ENCODE measurements at places on chromosomes 2 and 18.
A peak's percentile ranks its signal among the peaks of the same experiment; 100 is the strongest.

DNA sequence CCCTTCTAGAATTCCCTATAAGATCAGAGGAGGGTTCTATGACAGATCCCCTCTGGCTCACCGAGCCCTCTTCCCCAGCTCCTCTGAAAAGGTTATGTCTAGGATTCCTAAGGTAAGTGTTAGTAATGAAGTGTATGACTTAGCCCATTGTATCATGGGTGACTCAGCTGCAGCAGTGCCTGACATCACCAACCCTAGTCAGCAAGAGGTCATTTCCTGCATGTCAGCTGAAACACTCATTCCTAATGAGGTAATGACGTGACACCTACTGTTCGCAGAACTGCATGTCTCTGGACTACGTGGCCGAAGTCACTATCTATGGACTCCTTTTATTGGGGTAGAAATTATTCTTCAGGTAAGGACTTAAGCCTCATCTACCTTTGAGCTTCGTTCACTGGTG lies 196.1 kb upstream of the MYT1L start:
- no peak for DNase-seq

GRCh38 chr2:235553696-235554100 lies 59.9 kb downstream of the AGAP1 start:
- no peak for DNase-seq

- DNase-seq = no peak
Observed at GRCh38 chr2:229543176-229543873, 171.0 kb downstream of the DNER start.

DNA sequence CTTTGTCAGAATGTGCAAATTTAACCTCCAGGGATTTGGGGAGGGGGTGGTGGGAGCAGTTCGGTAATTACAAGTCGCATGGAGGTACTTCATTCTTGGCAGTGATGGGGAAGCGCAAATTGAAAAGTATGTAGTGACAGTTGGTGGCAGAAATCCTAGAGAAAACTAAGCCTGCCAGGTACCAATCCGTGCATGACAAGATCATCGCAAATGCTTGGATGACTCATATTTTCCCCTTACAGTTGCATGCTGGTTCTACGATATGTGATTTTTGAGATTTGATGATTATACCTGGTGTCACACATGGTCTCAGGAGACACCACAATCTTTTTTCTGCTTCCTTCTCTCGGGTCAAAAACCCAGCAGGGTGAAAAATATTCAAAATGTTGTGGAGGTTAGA lies 479.7 kb upstream of the ID2 start:
- DNase-seq = no peak

DNA sequence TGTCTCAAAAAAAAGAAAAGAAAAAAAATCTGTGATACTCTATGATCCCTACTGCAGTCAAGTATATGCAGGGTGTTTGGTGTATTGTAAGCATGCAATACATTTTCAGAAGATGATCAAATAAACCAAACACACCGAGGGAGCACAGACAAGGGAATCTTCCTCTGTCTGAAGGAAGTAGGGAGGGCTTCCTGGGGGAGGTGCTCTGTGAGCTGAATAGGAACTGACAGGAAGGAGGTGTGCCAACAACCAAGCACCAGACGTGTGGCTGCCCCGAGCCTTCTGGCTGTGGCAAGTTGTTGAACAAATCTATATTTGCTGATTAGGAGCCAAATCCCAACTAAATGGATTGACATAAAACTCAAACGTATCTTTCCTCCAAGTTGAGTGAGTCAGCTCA lies 14.6 kb downstream of the THNSL2 start:
- DNase-seq = no peak

DNA sequence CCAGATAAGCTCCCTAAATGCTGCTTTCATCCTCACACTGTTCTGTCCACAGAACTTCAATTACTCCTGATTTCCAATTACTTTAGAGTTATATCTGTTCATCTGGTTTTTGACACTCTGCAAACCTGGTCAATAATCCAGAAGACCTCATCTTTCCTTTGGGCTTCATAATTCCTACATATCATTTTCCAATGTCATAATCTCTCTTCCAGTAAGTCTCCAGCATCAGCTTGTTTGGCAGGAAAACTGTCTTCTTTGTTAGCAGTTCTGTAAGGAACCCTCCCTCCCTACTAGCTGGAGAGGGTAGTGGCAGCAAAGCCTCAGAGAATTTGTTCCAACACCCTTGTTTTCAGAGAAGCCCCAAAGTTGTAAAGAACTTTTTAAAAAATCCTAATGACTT lies 11.9 kb upstream of the SLC14A1 start:
- DNase-seq = no peak

- DNase-seq = no peak
Observed at GRCh38 chr2:5372141-5372540, 320.0 kb upstream of the SOX11 start.

GRCh38 chr2:1032030-1032429 lies 81.4 kb downstream of the SNTG2 start:
- no peak for DNase-seq

GRCh38 chr2:50957896-50958295 lies 74.0 kb downstream of the NRXN1 start:
- DNase-seq = peak; percentile 77

DNA sequence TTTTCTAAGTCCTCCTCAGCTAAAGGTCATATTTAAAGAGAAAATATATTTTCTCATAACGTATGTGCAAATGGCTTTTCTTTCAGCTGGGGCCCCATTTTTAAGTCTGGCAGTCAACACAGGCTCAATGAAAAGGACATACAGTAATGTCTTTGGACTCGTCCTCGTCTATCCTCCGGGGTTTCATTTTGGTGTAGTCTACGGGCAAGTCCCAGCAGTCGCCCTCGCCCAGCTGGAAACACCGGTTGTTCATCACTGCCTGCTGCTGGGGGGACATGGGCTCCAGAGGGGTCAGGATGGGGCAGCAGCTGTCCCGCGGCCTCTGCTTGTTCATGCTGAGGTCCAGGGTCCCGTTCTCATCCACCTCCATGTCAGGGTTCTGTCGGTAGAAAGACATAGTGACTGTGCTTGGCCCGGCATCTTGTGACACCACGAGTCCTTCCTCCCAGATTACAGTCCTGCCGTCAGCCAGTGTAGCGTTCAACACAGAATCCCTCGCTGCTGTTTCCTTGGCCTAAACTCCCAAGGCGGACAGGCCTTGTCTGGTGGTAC lies 144.9 kb upstream of the PXDN start:
- no peak for DNase-seq

DNA sequence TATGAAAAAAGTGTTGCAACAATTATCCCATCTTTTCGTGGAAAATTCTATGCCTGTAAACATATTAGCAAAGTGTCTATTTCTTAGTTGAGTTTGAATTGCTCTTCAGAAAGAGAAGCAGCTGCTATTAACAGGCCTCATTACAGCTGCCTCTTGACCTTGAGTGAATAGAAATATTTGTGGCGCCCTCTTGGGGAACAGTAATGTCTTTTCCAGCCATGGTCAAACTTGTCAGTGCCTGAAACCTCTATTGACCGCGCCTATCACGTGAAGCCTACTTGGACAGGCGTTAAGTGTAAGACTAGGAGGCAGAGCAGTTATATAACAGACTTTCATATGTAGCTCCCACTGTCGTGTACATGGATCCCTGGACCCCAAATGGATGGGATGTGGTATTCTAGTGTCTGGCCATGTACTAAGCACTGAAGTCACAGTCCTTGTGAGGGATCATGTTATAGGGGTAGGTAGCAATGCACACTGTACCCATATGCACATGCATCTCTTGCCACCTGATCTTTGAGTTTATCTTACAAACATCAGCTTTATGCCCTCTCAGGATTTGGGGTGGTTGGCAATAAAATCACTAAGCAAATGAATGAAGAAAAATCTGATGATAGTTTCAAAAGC lies 245.0 kb downstream of the PTGR3 start:
- DNase-seq = peak; percentile 48

- no peak for DNase-seq
Observed at GRCh38 chr18:71371951-71372605, 1083.2 kb downstream of the SOCS6 start.

- no peak for DNase-seq
Observed at GRCh38 chr2:205701509-205701908, 19.2 kb downstream of the NRP2 start.

GRCh38 chr2:207528980-207529329 lies 807 bp upstream of the CREB1 start:
- DNase-seq = peak; percentile 10

DNA sequence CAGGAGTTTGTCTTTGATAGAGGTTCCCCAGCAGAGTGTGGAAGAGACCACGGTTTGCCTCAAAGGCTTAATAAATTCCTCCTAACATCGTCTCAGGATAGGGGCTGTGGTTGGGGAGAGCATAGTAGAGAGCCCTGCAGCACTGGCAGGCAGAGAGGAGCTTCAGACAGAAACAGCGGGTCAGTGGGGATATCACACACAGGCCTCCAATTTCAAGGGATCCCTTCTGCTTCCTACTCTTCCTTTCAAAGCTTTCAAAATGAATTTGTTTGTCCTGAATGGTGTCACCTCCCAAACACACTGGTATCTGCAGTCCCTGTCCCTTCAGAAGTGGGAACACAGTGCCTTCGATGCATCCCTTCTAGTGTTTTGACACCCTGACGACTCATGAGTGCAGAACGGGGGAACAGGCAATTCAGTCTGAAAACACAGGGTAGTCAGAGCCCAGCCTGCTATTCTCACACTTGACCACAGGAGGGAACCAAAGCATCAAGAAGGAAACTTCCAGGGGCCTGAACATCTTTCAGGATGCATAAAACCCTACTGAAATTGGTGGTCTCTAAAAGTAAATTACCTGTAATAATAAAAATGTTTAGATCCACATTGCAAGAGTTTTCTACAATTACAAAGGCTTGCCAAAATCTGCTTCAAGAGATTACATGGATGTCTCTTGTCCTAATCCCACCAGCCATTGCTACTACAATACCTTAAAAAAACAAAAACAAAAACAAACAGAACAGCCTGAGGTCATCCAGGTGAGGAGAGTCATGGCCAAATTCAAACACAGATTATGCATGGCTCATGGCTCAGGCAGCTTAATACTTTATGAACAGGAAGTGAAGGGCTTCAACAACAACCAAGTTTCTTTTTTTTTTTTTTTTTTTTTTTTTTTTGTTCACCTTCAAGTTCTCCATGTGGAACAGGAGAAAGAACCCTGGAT lies 49.8 kb downstream of the SLC14A2 start:
- DNase-seq = peak; percentile 41

DNA sequence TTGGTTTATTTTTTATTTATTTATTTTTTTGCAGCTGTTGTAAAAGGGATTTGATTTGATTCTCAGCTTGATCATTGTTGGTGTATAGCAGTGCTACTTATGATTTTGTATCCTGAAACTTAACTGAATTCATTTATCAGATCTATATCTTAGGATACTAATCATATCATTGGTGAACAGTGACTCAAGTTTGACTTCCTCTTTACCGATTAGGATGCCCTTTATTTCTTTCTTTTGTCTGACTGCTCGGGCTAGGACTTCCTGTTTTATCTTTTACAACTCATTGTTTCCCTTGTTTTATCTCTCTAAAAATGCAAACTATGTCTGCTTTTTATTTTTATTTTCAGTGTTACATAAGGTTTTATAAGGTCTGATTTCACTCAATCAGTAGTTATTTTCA lies 23.6 kb downstream of the SP100 start:
- DNase-seq = no peak

GRCh38 chr2:7429733-7430132 lies 512.5 kb downstream of the RNF144A start:
- DNase-seq = no peak

- peak; percentile 64 for DNase-seq
Observed at GRCh38 chr2:236972491-236973342, 113.0 kb upstream of the COPS8 start.

DNA sequence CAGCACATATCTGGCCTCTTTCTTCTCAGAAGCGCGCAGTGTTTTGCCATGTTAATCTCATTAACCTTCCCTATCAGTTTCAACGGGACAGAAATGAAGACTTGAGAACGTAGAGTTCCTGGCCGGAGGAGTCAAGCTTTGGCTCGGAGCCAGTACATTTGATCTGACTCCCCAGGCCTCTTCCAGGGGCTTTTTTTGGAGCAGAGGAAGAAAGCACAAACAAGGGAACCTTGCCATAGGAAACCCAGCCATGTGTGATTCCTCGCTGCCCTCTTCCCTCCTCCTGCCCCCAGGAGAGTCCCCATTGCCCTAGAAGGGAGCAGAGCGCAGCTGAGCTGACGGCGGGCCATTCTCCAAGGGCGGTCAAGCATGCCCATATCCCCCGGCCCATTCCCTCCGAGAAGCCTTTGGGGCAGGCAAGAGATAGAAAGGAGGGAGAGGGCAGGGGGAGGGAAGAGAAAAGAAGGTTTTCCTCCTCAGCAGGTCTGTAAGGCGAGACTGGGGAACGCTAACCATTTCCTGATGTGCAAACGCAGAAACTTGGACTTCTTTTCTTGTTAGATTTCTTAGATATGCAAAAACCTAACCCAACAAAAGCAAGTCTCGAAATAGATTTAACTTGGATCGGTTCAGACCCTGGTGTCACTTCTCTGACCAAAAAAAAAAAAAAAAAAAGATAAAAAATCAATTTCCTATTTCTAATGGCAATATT lies 63.7 kb upstream of the POU3F3 start:
- peak; percentile 69 for DNase-seq

GRCh38 chr2:160324161-160324800 lies 124.2 kb upstream of the ITGB6 start:
- DNase-seq = peak; percentile 46

- DNase-seq = no peak
Observed at GRCh38 chr2:16899958-16900357, 234.3 kb upstream of the CYRIA start.

DNA sequence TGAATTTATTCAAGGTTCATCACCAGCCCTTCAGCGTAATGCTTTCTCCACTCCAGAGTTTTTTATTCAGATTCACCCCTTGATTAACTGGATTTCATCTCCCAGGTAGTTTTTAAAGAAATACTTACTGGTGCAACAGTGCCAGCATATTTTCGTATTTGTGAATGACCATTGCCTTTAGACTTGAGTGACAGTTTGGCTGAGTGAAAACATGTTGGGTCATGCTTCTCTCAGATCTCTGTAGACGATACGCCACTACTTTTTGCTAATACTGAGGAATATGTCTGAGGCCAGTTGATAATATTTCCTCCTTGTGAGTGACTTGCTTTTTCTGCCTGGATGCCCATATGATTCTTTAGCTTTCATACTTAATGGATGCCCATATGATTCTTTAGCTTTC lies 51.5 kb downstream of the CYP26B1 start:
- DNase-seq = no peak

DNA sequence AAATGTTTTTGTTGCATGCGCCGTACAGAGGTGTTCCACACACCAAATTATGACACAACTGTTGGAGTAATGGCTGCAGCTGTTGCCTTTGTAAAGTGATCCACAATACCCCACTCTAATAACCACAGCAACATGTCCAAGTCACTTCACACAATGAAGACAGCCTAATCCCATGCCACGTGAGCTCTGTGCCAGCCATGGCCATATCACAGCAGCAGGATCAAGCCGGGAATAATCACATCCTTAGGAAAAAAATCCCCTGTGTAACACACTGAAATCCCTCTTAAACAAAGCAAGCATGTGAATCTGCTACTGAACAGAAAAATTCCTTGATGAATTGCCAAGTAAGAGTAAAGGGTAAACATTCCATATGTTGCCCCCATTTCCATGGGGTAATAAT lies 179.5 kb upstream of the PARD3B start:
- DNase-seq = no peak
